NCI-H1105 (cell line): ENCODE measurements at places on chromosomes 7 and 10.

GRCh38 chr10:69835875-69836730 lies 34.4 kb downstream of the COL13A1 start:
- no peak for DNase-seq

GRCh38 chr10:3935933-3936359 lies 150.9 kb upstream of the KLF6 start:
- peak; percentile 43 for DNase-seq

DNA sequence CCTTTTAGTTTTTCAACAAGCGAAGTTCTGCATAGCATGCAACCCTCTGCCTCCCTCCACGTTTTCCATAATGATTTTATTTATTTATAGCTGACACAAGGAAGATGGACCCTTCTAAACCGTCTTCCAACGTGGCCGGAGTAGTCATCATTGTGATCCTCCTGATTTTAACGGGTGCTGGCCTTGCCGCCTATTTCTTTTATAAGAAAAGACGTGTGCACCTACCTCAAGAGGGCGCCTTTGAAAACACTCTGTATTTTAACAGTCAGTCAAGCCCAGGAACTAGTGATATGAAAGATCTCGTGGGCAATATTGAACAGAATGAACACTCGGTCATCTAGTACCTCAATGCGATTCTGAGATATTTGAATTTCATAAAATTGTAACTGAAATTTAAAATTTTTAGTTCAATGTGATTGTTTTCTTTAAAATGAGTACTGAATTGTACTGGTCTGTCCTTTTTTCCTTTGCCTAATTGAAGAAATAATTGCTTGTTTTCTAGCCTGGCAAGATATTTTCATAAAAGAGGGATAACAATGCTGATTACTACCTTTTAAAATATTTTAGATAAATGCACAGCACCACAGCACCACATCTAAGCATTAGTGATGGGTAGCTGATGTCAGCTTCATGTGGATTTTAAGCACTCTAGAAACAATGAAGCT lies 41.5 kb upstream of the SLC39A12 start:
- DNase-seq, result no peak

DNA sequence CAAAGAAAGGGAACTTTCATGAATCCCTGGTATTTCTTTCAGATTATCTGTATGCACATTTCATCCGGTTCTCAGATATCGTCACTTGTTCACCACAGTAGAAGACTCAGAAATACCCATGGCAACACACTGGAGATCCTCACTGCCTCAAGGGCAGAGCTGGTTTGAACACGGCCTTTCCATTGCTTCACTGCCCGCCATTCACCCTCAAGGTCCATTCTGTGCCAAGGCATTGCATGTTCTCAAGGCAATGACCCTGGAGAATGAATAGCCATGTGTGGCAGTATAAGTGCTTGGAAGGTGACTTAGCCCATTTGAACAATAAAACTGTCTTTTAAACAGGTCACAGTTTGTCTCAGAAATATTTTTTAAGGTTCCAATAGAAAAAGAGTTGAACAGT lies 606.5 kb downstream of the IPMK start:
- DNase-seq, result no peak

DNA sequence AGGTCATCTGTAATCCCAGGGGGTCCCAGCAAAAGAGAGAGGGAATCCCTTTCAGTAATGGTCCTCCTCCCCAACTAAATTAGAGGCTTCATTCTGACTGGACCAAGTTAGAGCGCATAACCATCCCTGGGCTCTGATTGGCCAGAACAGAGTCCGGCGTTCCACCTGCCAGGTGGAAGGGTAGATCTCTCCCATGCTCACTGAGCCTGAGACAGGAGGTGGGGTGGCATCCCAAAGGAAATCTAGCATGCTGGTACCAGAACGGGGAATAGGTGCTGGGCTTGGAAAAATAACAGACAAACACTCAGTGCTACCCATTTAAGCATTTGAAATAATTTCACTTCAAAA lies 21.0 kb upstream of the TSPAN33 start:
- no peak for DNase-seq

GRCh38 chr7:41750661-41751540 lies 48.0 kb upstream of the INHBA start:
- DNase-seq, result no peak

DNA sequence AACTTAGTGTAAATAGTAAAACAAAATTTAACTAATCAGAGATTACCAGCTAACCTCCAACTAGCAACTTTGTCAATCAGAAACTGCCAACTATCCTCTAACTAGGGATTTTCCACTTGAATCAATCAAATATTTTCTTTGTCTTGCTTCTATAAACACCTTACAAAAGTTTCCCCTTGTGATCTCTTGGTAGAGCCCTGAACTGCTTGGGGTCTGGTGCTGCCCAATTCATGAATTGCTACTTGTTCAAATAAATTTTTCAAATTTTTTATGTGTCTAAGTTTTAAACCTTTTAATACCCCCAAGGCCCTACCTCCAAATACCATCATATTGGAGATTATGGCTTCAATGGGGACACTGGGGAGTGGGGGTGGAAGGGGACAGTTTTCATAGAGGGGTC lies 24.0 kb upstream of the AKR1B1 start:
- no peak for DNase-seq

DNA sequence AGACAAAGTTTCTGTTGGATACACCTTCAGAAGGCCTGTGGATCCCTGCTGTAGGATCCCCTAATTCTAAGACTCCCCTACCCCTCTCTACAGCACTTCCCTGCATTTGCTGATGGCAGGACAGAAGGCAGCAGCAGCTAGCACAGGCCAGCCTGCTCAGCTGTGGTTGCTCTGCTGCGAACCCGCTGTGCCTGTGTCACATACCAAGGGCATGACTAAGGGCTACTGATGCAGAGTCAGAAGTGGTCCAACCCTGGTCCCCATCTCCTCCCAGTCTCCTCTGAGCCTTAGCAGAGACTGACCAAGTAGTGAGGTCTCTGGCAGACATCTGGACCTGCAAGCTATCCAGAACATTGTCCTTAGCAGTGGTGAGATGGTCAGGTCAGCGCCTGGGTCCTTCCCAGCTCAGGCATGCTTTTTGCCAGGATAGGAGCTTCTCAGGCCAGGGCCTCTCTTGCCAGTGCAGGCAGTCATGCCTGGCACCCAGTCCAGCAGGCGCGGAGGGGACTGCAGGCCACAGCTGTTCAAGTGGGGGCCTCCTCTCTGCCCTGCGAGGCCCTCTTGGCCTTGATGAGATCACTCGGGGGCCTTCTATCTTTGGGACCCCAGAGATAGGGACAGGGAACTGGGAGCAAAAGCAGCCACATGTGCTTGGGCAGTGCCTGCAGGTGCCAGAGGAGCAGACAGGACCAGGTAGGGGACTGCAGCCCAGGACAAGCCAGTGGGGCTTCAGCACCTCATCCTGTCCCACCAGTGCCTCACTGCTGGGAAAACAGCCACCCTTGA lies 146.4 kb downstream of the ZNF248 start:
- no peak for DNase-seq

DNA sequence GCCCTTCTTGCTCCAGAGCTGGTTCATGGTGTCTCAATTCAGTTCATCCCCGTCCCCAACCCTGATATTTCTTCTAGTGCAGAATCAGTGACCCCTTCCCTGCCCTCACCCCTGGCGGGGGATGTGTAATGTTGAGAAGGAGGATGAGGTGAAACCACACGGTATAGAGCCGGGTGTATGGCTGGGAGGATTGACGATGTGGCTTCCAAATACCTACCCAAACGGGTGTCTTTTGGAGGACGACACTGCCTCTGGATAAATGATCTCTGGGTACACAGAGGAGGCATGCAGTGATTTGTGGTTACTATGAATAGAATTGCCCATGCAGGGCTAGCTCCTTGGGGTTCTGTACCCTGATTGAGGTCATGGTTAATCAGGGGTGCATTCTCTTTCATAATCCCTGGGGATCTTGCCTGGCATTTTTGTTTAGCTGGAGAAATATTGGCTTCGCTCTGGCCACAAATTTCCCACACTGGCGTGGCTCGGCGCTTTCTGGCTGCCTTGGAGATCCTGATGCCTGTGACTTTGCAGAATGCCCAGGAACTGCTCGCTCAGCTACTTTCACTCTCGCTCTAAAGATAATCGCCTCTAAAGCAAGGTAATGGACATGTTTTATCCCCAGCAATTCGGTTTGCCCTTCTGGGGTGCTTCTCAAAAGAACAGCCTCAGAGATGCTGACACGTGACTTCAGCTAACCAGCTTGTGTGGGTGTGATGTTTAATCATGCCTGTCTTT lies 89.2 kb downstream of the RBM20 start:
- DNase-seq, result no peak

- no peak for DNase-seq
Measured at GRCh38 chr7:24916463-24917040, 63.4 kb downstream of the OSBPL3 start.
